ENCODE measurements at places on chromosomes 4 and X. TPM values are rescaled to one million over a fixed set of nuclear protein-coding genes. Genes with fewer than 3 reads are reported as not detected.

GYG2 gene
- not detected for total RNA-seq

DNA sequence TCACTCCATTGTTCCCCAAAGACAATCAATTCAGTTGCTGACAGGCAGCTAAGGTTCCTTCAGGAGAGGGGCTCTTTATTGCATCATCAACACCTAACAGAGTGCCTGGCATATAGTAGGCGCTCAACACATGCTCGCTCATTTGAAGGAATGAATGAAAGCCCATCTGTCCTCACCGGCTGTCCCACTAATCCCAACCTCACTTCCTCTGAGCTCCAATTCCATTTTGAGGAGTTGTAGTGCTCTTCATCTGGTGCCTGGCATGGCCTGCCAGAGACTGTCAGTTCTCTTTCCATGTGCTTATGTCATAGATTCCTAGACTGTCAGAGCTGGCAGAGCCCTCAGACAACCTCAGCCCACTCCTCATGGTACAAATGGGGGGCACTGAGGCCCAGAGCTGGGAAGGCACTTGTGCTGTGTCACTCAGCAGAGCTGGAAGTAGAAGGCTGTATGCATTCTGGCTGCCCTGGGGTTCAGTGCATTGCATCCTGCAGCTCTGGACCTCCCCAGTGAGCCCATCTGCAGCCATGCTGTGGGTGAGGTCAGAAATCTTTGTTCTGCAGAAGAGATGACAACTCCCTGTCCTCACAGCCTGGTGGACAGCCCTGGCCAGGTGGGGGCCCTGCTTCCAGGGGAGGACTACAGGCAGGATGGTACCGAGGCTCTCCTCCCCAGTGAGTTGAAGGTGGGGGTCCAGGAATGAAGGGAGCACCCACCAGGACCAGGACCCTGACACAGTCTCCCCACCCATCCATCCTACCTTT is 134.9 kb upstream of the PJA1 start:
- H3K4me1 ChIP-seq: no peaks in the 10 kb centered on the region
- no peak overlapping the region for H3K27ac ChIP-seq
- H3K36me3 ChIP-seq: no peaks in the 10 kb centered on the region
- no peak for DNase-seq

DNA sequence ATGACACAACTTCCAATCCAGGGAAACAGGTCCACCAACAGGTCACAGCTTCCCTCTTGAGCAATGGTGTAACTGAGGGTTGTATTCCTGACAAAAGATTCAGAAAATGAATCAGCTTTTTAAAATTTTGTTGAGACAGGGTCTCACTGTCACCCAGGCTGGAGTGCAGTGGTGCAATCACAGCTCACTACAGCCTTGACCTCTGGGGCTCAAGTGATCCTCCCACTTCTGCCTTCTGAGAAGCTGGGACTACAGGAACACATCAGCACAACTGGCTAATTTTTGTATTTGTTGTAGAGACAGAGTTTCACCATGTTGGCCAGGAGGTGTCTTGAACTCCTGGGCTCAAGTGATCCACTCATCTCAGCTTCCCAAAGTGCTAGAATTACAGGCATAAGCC is 43.7 kb downstream of the SAT1 start:
- DNase-seq: no peak
- H3K4me3 ChIP-seq: no peak overlapping the region
- no peaks in the 10 kb centered on the region for H3K27me3 ChIP-seq
- H3K4me1 ChIP-seq: no peaks in the 10 kb centered on the region
- no peak overlapping the region for H3K27ac ChIP-seq
- H3K36me3 ChIP-seq: no peaks in the 10 kb centered on the region

GRCh38 chrX:15438332-15438731 is 54.1 kb upstream of the VEGFD start:
- no peak for DNase-seq
- H3K27me3 ChIP-seq: no peaks in the 10 kb centered on the region
- H3K27ac ChIP-seq: no peak overlapping the region
- H3K4me1 ChIP-seq: no peaks in the 10 kb centered on the region

PCSK1N gene
- total RNA-seq: 3.5 TPM

CCDC160 gene
- not detected for total RNA-seq

DNA sequence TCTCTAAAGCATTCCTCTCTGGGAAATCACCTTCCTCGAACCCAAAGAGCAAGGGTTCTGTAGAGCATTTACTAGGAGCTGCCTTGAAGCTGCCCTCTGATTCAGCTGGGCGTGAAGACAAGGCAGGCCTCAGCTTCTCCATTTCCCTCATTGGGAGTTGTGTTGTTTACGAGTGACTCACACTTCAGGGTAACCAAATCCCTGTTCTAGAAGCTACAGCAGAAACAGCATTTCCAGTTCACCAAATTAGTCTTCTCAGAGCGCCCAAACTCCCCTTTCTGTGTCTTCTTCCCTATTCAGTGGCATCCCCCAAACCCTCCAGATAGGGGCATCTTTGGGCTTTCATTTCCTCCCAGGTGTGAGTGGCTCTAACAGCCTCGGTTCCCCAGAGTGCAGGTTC is 863 bp upstream of the XPNPEP2 start:
- no peak overlapping the region for H3K4me3 ChIP-seq
- no peaks in the 10 kb centered on the region for H3K27me3 ChIP-seq
- no peak for DNase-seq

Measured in naive thymus-derived CD4-positive, alpha-beta T cell (primary cell).